Globus pallidus (tissue), 1 donor: ENCODE measurements at places on chromosomes 4 and X.

GRCh38 chr4:130186931-130187330 is 1091.0 kb downstream of the C4orf33 start:
- DNase-seq, result no peak

GRCh38 chr4:170128219-170128804 is 38.6 kb upstream of the AADAT start:
- DNase-seq, result no peak

DNA sequence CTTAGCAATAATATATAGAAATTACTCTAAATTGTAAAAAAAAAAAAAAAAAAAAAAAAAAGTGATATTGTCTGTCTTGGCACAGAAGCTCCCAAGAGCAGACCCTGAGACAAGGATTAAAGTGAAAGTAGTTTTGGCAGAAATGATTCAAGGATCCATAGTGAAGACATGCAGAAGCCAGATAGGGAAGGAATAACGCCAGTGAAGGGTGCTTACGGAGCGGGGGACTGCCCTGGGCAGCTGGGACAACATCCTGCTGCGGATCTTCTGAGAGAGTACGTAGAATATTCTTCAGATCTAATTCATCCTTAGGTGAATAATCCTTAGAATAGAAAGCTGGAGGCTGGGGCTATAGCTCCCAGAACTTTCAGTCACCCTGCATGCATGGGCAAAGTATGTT is 39.8 kb downstream of the ARHGAP24 start:
- DNase-seq, result no peak

DNA sequence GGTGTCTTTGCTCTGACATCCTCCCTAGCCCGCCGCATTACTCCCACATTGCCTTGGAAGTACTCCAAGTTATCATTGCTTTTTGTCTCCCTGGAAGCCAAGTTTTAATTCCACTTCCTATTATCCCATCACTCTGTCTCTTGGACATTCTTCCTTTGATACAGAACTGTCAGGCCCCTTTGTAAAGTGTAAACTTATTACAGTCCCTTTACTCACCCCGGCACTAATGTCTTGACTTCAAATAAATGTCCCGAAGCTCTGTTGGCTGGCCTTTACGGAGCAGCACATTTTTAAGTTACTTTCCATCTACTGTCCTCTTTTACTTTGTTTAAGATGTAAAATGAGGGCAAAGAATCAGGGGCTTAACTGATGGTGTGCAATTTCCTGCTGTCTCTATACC is 223.5 kb upstream of the IGFBP7 start:
- DNase-seq, result no peak

DNA sequence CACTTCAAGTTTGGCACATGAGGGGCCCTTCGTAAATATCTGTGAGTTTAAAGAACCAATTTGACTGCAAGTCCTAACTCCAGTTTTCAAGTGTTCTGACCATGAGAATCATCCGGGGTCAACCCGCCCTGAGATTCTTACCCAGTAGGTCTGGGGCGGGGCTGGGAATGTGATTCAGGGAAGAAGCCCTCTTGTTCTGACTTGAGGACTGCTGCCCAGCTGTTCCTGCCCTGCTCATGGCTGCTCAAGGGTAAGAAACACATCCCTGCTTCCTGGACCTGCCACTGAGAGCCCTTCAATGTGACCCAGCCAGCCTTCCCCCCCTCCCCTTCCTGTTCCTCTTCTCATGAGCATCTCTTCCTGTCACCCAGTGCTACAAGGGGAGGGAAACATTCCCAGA is 92.7 kb upstream of the PGRMC2 start:
- no peak for DNase-seq

GRCh38 chr4:7304436-7304835 is 112.1 kb downstream of the SORCS2 start:
- DNase-seq, result no peak

DNA sequence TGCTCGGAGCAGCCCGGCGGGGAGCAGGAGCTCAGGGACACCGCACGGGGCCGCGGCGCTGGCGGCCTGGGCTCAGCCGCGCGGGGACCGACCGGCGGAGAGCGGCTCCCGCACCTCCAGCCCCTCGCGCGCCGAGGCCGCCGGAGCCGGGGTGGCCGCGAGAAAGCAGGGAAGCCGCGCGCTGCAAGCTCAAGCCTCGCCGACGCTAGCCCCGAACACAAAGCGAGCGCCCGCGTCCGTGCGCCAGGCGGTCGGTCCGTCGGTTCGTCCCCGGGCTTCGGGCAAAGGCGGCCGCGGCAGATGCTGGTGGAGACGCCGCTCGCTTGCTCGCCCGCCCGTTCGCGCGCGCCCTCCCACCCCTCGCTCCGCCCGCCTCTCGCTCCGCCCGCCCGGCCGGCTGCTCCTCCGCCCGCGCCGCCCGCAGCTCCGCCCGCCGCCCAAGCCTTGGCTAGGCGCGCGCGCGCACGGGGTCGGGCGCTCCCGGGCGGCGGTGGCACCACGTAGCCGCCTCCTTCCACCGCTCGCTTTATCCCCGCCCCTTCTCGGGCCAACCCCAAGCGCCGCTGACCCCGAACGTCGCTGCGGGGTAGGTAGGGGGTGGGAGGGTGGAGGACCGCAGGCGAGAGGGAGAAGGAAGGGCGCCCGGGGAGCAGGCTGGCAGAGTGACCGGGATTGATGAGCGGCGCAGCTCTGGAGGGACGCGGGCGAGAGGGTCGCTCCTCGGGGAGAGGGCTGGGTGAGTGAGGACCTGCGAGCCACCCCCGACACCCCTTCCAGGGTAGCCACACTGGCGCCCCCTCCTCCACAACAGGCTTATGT is at the start of gene TSPAN5:
TSS of gene TSPAN5 (minus strand) at position 325 of the 819 bp plus-strand sequence.
- peak; percentile 86 for DNase-seq
